Mammary epithelial cell (primary cell): ENCODE measurements at places on chromosomes 6 and 20. TPM values are rescaled to one million over a fixed set of nuclear protein-coding genes. Genes with fewer than 3 reads are reported as not detected.
A peak's percentile ranks its signal among the peaks of the same experiment; 100 is the strongest.

GRCh38 chr6:164581563-164581962 lies 727.8 kb downstream of the C6orf118 start:
- no peak for DNase-seq

DNA sequence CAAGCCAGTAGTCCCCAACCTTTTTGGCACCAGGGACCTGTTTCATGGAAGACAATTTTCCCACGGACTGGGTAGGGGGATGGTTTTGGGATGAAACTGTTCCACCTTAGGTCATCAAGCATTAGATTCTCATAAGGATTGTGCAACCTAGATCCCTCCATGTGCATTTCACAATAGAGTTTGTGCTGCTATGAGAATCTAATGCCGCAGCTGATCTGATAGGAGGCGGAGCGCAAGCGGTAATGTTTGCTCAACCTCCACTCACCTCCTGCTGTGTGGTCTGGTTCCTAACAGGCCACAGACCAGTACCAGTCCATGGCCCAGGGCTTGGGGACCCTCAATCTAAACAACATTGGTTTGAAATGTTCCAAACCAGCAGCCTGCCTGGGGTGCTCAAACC lies 137.0 kb upstream of the STXBP5 start:
- DNase-seq = no peak

GRCh38 chr20:48458003-48458377 lies 369.8 kb downstream of the PREX1 start:
- no peak for DNase-seq

Gene TRMT6
- 12.8 TPM for total RNA-seq

Gene CLPSL1
- not detected for total RNA-seq

Gene ADGRF4
- 1.3 TPM for total RNA-seq

- DNase-seq = peak; percentile 4
Measured at GRCh38 chr6:28580475-28580874, 54.8 kb downstream of the GPX5 start.

DNA sequence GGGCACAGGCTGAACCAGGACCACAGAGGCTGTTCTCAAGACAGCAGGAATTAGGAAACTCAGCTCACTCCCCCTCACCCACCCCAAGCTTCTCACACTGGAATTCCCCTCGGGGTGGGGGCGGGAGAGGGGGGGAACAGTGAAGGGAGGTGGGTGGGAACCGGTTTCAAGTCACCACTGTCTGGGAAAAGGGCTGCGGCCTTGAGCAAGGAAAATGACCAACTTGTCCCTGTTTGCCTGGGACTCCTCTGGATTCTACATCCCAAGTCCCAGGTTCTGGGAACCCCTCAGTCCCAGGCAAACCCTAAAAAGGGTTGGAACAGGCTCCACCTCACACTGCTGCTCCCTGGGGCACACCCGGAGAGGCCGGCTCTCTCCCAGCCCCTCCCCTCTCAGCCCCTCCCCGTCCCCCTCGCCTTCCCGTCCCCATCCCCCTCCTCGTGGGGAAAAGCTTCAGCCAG lies 230.7 kb downstream of the TFAP2C start:
- DNase-seq = no peak

DNA sequence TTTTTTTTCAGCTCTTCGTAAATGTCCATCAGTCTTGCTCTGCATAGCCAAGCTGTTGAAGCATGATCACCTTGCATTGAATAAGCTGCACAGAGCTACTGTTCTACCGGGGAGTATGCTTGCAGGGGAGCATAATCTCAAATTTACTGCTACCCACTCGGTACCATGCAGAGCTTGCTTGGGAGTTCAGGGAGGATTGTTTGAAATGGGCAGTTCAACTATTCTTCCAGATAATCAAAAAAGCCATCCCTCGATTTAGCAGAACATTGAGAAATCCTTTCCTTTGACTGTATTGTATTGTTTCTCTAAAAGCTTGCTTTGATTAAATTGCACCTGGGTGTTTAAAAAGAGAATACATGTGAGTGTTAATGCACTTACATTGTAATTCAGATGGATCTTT lies 332.6 kb downstream of the UTRN start:
- DNase-seq = no peak

DNA sequence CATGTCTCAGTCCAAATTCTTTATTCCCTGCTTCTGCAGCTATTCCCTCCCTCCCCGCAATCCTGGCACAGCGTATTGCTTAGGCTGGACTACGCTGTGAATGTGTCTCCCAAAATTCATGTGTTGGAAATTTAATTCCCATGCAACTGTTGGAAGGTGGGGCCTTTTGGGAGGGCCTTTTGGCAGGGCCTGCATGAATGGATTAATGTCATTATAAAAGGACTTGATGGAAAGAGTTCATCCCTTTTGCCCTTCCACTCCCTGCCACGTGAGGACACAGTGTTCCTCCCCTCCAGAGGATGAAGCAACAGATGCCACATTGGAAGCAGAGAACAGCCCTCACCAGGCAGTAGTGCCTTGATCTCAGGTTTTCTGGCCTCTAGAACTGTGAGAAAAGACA lies 20.4 kb upstream of the NOTCH4 start:
- no peak for DNase-seq

DNA sequence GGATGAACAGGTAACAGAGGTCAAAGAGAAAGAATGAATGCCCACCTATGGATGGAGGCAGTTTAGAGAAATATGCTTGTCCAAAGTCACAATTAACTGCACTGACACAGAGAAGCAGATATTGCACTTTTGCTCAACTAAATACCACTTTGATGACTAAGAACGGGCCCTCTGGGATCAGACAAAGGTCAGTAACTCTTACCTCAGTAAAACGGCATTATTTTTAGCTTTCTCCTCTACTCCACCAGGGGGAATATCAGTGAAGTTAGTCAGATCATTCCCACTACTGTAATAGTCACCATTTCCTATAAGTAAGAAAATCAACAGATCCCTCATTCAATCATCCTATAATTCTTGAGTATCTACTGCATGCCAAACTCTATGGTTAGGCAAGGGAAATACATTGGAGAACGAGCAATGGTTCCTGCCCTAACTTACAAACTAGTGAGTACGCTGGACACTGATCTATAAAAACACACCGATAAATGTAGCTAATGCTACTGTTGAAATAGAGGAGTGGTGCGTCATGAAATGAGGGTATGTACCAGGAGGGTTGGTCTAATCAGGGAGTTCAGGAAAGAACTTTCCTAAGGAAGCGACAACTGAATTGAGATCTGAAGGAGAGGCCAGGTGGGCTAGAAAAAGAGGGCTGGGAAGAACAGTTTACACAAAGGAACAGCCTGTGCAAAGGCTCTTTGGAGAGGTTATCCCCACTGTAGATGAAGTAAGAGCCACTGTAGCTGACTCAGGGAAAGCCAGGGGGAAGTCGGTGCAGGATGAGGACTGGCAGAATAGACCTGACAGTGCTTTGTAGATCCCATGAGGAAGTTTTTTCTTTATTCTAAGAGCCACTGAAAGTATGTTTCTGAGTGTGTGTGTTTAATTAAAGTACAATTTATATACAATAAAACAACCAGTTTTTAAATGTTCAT lies 9.2 kb downstream of the ECI2 start:
- peak; percentile 77 for DNase-seq

Gene RTN4IP1
- 6.1 and 7.4 TPM in 2 replicates for total RNA-seq

Gene C6orf132
- 10.3 TPM for total RNA-seq

- no peak for DNase-seq
Measured at GRCh38 chr20:18811904-18812303, 1.7 kb upstream of the SCP2D1 start.

Gene MICA
- 32.3 TPM for total RNA-seq
